ENCODE measurements at places on chromosomes 3 and 15.

DNA sequence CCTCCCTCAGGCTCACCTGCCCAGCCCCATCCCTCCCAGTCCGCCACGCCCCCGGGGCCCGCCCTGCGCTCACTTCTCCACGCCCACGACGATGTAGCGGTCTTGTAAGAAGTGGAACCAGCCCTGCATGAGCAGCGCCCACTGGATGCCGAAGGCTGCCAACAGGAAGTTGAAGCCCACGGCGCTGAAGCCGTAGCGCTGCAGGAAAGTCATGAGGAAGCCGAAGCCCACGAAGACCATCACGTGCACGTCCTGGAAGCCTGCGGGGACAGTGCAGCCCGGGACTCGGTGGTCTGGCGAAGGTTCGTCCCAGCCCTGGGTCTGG is 9.7 kb downstream of the RHCG start:
- no peak for DNase-seq

DNA sequence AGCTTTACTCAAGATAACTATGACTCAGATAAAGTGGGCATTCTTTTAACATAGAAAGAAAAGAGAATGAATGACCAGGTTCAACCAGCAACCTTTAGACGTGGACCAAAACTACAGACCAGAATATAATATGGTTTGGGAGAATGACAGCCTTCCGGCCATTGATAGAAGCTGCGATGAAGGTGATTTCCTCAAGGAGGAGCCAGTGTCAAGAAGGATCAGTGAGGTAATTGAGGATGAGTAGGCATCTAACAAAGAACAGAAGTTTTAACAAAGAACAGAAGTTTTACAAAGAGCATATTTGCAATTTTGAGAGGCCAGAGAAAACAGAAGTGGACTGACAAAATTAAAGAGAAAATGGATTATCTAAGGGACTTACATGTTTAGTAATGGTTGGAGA is 289.0 kb upstream of the AGTR1 start:
- no peak for DNase-seq

DNA sequence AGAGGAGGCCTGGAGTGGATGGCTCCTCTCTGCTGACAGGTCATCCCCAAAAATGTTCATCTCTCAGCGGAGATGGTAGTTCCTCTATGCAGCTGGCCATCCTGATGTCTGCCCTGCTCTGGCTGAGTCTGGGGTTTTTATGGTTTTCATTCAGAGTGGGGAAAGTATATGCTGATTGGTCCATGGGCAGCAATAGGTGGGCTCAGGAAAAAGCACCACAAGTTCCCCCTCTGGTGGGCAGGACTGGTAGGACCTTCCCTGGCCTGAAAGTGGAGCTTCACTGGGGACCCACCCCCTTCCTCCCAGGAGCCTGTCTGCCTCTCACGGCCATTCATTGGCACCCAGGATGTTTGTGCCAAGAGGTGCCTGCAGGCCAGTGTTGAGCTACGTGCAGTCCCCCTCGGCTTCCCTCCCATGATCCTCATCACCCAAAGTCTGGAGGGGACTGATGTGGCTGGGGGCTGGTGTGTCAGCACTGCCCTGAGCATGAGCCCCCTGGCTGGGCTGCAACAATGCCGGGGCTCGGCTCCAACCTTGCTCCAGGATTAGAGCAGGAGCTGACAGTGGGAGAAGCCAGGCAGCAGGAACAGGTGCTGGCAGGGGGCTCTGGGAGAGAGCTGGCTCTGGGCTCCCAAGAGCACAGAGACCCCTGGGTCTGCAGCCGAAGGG is 13.1 kb upstream of the BLOC1S6 start:
- no peak for DNase-seq

DNA sequence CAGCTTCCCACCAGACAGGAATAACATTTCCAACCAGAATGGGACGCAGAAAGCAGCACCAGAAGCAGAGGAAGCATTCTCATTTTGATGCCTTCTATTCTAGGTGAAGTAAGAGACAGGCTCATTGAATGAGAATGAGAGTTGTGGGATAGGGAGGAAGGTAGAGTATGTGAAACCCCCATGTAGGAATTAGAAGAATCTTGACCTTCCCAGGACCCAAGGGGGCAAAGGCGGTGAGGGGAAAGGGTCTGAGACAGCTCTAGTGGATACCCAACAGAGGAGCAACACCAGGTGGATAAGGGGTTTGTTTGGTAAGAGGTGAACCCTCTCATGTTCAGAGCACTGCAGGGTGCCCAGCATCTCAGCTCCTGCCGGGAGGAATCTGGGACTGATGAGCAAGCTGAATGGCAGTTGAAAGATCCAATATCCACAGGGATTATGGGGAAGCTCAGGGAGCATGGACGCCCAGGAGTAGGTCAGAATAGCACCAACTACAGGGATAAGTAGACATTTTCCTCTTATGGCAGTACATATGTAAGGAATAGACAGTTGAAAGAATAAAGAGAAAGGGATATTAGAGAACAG is 77.0 kb downstream of the PLCL2 start:
- no peak for DNase-seq

- DNase-seq = no peak
These were observed 284.7 kb upstream of the STT3B start for GRCh38 chr3:31247850-31248562.

DNA sequence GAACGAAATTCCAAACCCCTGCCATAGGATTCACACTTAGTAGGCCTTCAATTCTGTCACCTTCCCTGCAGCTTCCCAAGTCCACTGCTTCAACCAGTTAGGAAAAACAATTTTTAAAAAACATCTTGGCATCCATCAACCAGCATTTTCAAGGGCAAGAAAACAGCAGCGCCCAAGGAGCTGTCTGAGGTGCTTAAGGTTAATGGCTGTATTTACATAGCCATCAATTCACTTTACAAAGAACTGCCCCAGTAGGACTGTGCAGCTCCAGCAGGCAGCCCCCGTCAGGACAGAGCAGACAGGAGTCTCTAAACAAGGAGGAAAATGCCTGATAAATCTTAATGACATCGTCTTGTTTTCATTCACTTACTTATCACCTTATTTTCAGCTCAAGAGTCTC is 13.3 kb downstream of the TAFA4 start:
- no peak for DNase-seq

GRCh38 chr3:49906073-49906743 is 2.5 kb upstream of the MST1R start:
- DNase-seq = no peak

- no peak for DNase-seq
These were observed 775 bp upstream of the MAPK6 start for GRCh38 chr15:52018244-52018643.

DNA sequence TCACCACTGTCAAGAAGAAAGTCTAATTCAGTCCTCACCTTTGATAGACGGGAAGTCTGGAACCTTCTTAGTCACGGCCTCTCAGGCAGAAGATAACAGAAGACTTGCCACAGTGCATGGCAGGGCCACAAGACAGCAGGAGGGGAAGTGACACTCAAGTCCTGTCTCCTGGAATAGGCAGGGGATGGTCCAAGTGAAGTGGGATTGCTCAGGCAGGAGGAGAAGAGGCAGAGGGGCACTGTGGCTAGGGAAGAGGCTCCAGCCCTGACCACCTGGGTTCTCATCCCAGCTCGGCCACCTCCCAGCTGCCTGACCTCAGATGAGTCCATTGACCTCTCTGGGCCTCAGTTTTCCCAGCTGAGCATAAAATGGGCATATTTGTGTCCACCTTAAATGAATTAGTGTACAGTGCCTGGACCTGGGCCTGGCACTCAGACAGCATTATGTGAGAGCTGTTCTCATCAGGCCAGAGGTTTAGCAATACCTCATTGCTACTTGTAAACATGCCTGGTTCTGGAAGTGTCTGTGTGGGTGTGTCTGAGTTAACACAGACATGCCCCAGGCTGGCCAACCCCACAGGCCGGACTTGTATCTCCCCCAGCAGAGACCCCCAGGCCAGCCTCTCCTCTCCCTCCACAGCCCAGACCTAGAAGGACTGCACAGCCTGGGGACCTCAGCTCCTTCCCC is 11.5 kb upstream of the PCSK6 start:
- DNase-seq = no peak

GRCh38 chr3:111903067-111903511 is 44.0 kb downstream of the PHLDB2 start:
- no peak for DNase-seq

- DNase-seq = no peak
These were observed 109.7 kb upstream of the HACD2 start for GRCh38 chr3:123694366-123695087.

DNA sequence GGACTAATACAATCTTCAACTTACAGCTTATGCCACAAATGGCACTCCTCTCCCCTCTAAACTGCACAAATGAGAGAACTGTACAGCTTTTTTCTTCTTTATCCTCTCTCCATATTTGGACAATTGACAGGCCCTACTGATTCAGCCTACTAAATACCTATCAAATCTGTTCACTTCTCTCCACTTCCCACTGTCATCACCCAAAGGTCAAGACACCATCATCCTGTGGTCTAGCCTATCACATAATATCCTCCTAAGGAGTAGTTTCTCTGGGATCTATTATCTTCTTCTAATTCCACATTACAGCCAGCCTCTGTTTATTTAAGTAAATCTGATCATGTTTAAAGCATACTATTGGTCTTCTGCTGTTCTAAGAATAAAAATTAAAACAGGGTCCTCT is 33.0 kb upstream of the SLC12A8 start:
- DNase-seq = no peak

DNA sequence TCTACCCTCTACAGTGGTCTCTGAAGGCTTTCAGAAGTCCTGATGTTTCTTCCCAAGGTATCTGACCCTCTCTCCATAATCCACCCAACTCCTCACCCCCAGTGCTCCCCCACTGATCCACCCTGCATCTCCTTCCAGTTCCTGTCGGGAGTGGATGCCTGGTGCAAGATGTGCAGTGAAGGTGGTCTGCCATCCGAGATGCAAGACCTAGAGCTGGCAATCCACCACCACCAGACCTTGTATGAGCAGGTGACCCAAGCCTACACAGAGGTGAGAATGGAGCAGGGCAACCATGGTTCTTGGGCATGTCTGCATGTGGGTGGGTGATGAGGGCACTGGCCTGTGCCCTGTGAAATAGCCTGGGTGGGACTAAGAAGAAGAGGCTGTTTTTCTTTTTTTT is 337.8 kb upstream of the ROPN1 start:
- DNase-seq = no peak

DNA sequence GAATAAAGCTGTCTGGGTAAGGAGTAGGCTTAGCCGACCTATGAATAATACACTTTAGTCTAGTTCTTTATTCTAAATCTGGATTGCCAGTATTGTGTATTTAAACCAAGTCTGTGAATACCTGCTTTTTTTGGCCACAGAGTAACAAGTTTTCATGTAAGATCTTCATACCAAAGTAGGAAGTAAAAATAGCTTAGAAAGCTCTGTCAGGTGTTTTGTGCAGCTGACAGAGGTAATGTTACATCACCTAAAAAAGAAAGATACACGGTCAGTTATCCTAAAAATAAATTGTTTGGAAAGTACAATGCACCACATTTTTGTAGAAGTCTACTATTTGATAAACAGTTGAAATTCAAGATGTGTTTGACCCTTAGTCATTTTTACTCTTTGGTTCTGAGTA is 16.5 kb downstream of the CALML4 start:
- no peak for DNase-seq

DNA sequence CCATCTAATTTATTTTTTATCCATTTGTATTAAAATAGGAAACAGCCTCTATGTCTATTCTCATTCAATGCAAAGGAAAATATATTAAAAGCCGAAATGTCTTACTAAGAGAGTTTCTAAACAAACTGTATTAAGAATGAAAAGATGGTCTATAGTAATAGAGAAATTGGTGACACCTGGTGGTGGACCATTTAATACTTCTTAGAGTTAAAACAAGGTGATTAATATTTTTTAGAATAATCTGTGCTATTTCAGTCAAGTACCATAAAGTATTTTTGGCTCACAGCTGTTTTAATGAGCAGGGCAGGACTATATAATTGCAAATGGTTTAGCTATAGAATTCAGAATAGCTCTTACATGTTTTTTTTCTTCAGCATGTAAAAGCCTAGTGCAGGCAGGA is 55.7 kb downstream of the SYNPR start:
- no peak for DNase-seq

DNA sequence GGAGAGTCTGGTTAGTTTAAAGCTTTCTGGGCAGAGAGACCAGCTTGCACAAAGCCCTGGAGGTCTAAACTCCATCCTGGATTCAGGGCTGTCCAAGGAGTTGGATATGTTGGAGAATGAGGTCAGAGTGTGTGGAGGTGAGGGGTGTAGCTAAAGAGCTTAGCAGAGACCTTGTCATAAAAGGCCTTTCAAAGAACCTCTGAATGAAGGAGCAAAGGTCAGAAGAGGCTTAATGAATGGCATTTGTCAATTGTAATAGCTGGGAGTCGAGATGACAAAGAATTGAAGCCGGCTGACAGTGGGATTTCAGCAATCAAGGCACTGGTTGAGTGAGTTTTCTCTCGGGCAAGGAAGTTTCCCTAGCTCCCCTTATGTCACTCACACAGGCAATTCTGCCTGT is 202.6 kb downstream of the PDCD6IP start:
- no peak for DNase-seq

GRCh38 chr15:69017978-69018377 is 3.5 kb downstream of the NOX5 start:
- no peak for DNase-seq

GRCh38 chr15:60255390-60255789 is 142.4 kb downstream of the ANXA2 start:
- no peak for DNase-seq
